Esophagus squamous epithelium (tissue), 5 donors: ENCODE measurements at places on chromosomes 7 and 10.

- DNase-seq: no peak
These were observed 34.6 kb downstream of the ZEB1 start for GRCh38 chr10:31353574-31353973.

DNA sequence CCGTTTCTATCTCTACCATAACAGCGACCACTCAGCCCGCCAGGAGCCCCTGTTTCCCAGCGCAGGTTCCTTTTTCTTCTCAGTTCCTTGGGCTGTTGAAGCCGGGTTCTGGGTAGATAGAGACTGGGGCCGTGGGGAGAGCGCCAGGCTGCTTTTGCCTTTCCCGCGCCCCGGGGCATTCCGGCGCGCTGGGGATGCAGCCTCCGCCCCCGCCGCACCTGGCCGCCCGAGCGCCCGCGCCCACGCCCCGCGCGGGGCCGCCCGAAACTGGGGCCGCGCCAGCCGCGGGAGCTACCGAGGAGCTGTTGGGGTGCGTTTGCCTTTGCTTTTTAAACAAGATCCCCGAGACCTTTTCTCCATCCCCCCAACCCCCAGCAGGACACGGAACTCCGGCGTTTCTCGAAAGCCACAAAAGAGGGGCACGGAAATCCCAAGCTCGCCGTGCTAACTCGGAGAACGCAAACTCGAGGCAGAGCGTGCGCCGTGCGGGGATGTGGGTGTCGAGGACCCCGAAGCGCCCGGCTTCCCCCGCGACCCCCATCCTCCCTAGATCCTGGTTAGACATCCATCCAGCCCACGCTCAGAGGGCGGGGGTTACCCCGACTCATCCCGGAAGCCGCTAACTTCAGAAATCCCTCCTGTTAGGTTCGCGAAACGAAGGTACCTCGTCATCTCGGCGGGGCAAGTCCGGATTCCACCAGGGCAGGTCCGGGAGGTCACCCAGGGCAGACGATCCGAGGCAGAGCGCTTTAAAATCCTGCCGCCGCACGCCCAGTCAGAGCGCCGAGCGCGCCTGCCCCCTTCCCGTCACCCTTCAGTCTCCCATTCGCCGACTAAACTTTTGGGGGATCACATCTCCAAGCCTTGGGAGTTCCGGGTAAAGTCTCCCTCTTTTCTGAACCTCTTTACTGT is 1.0 kb downstream of the GRM8 start:
- no peak for DNase-seq

- no peak for DNase-seq
These were observed 391.3 kb downstream of the CCSER2 start for GRCh38 chr10:84719687-84720086.

- no peak for DNase-seq
These were observed 42.3 kb upstream of the CNTNAP2 start for GRCh38 chr7:146074195-146074765.

- DNase-seq: no peak
These were observed 35.7 kb upstream of the SH2D4B start for GRCh38 chr10:80501913-80502521.

GRCh38 chr10:79103585-79103984 is 34.8 kb downstream of the ZMIZ1 start:
- no peak for DNase-seq

GRCh38 chr10:33087152-33087551 is 129.1 kb upstream of the ITGB1 start:
- no peak for DNase-seq

DNA sequence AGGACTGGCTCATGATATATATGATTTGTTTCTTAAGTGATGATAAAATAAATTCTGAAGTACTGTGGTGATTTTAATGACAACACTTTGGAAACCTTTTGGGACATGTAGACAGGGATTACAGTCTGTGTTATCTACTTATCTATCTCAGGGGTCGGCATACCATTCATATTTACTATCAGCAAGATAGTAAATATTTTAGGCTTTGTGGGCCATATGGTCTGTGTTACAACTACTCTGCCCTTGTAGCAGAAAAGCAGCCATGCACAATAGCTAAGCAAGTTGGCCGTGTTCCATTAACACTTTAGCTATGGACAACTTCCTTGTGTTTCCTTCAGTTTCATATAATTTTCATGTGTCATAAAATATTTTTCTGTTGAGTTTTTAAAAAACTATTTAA is 97.8 kb upstream of the PRPS1L1 start:
- no peak for DNase-seq

- DNase-seq: no peak
These were observed 9.0 kb downstream of the SPOCK2 start for GRCh38 chr10:72079356-72079755.

- no peak for DNase-seq
These were observed 102.3 kb upstream of the RHEB start for GRCh38 chr7:151621961-151622360.

DNA sequence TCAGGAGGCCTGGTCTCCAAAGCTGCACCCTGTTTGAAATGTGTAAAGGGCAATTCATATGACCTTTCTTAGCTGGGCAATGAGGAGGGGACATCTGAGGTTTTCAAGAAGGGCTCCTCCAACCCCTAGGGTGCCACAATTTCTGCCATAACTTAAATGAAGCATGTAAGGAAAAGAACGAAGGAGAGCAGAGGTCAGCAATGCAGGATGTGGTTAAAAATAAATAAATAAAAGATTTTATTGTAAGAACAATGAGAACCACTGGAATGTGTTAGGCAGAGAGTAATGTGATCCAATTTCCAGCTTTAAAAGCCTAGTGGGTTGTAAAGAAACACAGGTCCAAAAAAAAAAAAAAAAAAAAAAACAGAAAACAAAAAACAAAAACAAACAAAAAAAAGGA is 673.1 kb downstream of the TNS3 start:
- DNase-seq: no peak

DNA sequence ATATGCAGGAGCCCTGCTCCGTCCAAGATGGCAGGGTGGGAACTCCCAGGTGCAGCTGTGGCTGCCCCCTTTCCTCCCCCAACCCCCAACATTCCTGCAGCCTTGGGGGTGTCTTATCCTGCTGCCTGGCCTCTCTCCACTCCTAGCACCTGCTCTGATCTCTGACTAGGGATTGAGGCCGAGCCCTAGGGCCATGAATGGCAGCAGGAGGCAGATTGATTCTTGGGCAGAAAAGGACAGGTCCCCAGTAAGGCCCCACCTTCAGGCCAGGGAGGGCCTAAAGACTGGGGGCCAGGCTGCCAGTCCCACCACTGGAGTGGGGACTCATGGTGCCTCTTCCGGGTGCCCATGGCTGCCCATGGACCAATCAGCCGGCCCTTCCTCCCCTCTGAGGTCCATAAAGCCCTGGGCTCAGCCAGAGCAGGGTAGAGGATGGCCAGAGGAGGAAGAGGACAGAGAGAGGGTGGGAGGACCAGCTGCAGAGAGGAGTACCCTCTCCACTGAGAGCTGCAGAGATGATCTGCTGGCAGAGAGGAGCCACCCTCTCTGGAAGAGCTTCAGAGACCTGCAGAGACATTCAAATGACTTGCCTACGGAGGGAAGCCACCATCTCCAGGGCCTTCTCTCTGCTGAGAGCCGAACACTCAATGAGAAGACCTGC is 8.3 kb upstream of the COA1 start:
- DNase-seq: no peak

DNA sequence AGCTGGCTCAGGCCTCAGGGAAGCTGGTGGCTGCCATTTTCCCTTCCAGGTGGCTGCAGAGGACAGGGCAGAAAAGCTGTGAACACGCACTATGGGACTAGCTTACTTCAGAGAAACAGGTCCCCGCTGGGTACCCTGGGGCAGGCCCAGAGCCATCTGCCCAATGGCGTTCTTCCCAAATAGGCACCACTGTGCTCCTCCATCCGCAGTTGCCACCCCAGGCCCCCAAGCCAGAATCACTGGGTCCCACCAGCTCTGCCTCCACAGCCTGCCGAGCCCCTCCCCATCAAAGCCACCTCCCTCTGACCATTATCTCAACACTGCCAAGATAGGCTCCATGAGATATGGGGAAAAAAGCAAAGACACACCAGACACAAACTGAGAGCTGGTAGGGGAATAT is 11.4 kb downstream of the BUD31 start:
- no peak for DNase-seq

DNA sequence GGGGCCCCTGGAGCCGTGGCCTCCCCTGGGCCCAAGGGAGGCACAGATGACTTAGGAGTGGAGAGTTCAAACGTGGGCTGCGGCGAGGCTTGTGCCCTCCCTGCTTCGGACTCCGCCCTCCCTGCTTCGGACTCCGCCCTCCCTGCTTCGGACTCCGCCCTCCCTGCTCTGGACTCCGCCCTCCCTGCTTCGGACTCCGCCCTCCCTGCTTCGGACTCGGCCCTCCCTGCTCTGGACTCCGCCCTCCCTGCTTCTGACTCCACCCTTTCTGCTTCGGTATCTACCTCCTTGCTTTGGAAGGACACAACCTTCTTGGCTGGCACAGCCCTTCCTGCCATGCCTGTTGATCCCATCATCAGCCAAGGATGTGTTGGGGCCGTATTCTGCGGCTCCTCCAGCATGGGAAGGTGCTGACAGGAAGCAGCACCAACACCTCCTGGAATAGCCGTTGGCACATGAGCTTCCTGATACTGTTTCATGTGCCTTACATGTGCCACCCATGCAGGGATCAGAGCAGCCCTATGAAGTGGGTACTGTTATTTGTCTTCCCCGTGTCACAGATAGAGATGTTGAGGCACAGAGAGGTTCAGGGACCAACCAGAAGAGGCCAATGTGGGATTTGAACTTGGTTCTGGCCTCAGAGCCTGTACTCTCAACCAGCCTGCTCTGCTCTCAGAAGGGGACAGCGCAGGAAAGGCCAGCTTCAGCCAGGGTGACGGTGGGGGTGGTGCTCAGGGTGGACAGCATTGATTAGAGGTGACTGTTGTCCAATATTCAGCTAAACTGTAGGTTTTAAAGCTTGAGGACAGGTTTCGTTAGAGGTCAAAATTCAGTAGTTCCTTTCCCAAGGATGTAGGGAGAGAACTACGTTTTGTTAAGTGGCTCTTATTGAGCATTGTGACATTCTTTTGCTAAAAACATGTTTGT is 114.5 kb downstream of the NKX6-2 start:
- DNase-seq: no peak

GRCh38 chr10:1182280-1183032 is 126.3 kb downstream of the WDR37 start:
- DNase-seq: no peak

- no peak for DNase-seq
These were observed 453.3 kb downstream of the DGKB start for GRCh38 chr7:14449291-14449690.

- no peak for DNase-seq
These were observed 102.7 kb downstream of the PTPRN2 start for GRCh38 chr7:158484801-158485531.

DNA sequence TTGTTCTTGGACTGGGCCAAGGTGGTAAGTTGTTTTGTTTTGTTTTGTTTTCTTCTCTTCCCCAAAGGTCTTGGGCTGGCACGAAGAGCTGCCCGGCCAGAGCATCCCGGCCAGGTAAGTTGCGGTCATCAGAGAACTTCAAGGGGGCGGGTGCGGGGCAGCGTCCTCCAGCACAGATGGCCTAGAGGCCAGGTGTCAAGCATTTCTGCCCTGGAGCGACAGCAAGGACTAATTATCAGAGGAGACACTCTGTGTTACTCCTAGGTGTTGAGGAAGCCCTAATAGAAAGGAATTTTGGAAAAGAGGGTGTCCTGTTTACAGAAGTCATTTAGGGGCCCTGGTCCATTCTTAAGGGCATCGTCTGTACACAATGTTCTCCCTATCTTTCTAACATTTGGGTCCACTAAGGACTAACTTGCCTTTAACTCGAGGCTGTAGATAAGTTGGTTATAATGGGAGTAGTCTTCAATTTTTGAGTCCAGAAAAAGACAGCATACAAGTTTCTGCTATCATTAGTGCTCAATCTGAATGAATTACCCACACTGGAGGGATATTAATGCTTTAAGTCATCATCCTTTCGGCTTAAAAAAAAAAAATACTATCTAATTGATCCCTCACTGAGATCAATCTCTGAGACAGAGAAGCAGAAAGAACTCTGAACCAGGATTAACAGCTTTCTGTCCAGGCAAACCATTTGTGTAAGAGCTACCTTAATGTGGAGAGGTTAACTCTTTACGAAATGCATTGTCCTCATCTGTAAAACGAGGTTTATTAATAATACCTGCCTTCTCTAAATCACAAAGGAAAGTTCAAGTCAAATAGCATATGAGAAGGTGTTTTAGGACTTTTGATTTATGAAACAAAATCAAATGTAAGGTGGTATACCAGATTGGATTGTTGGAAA is 1.5 kb downstream of the ITGB8 start:
- DNase-seq: no peak

DNA sequence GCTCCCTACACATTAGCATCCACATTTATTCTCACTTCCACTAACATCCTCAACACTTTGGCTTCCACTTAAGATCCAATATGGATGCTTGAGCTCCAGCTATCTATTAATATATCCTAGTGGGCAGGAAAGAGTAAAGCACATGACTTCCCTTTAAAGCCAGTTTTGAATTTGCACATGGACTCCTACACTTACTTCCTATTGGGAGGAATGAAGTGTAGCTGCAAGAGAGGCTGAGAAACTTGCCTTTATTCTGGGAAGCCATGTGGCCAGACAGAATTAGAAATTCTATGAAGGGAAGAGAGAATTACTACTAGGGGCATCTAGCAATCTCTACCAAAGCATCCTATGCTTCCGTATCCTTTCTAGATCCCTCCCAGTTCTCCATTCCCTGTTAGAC is 3.0 kb upstream of the TSPAN14 start:
- DNase-seq: no peak

- no peak for DNase-seq
These were observed 71.9 kb upstream of the HABP2 start for GRCh38 chr10:113480851-113481502.

GRCh38 chr10:86693721-86694369 is 25.5 kb downstream of the LDB3 start:
- DNase-seq: no peak

DNA sequence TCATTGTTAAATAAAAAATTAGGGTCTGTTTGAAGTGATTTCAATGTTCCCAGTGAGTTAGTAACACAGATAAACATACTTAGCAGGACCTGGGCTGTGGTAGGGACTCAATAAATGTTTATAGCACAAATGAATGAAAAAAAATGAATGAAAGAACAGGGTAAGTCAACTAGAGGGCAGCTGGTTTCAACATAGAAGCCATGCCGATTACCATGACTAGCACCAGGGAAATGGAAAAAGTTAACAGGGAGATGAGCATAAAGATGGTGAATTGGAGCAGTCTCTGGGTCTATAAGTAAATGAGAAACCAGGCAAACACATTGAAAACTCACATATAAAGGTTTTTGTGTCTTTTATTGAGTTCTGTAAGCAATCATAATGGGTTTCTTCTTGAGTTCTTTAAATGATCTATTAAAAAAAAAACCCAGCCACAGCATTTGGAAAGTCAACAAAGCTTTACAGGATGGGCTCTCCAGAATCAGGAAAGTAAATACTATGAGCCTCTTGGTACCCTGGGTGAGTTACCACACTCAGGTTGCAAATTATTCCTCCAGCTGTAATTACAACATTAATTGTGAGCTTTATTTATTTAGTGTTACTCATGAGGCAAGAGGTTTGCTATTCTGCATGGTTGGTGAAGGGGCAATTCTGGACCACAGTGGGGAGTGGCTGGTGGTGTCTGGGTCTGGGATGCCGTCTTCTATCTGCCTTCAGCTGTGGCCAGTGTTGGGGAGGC is 46.1 kb upstream of the MTPN start:
- DNase-seq: no peak

GRCh38 chr7:156827587-156828203 is 65.3 kb downstream of the LMBR1 start:
- no peak for DNase-seq

GRCh38 chr10:91200314-91201212 is 19.9 kb upstream of the PCGF5 start:
- no peak for DNase-seq

- no peak for DNase-seq
These were observed 27.7 kb downstream of the CUL1 start for GRCh38 chr7:148726385-148726784.
